ENCODE measurements at places on chromosomes 3 and 15.

DNA sequence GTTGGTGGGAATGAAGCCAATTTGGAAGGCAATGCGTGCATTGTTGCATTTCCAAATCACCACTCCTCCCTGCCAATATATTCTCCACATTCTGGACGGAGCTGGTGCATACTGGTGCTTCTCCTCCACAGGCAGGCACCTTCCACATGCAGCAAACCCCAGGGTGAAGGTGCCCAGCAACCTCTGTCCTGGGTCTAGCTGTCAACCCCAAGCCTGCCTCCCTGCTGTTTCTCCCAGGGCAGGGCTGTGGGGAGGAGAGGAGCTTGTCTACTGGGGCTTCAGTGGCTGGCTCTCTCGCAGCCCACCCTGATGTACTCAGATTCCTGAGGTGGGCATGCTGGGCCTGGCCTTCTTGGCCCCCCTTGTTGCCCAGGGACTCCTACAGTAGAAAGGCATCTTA lies 20.1 kb downstream of the GASK1A start:
- no peak for DNase-seq

GRCh38 chr15:100330629-100331215 lies 11.1 kb downstream of the ADAMTS17 start:
- DNase-seq = no peak

DNA sequence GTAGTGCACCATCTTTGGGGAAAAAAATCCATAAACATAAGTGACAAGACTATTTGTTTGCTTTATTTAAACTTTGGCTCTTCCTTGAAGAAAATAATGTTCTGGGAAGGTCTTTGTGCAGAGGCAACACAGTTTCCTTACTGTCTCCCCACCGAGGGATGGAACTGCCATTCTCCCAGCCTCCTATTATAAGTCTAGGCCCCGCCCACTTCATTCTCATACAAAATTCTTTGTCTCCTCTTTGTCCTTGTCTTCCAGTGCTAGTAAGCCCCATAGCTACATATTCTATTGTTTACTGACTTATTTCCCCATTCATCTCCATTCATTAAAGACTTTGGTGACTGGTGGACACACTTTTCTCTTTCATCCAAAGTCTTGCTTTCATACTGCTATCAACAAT lies 316.5 kb upstream of the ROBO2 start:
- no peak for DNase-seq

GRCh38 chr3:125383744-125384143 lies 8.6 kb upstream of the ZNF148 start:
- DNase-seq = no peak

DNA sequence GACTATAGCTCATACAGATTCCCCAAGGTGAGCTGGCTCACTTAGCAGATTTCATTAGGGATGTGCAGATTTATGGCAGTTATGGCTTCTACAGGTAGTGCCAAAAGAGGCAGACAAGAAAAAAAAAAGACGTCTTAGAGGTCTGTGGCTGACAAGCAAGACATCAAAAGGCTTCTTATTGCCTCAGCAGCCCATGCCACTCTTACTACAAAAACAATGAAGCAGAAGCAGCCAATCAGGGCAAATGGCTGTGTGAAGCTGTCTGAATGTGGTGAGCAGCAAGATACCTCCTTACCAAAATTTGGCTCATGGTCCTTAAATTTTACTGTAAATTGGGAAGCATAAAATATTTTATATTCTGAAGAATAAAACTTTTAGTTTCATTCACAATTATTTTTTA lies 557.5 kb upstream of the GOLIM4 start:
- DNase-seq = no peak

DNA sequence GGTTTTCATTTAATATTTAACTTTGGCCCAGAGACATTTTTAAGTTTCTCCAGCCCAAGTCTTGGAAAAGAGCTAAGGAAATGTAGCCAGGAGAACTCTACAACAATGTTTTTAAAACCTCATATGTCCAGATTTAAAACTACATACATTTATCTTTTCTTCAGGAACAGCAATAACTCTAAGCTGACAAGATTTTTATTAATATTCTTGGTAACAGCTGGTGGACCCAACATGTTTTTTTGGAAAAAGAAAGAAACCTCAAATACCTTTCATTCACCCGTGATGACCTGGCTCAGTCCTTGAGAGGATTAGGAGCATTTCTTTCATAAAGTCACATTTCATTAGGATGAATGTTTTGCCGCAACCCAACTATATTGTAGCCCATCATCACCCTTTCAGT lies 50.4 kb upstream of the CMSS1 start:
- DNase-seq = no peak

DNA sequence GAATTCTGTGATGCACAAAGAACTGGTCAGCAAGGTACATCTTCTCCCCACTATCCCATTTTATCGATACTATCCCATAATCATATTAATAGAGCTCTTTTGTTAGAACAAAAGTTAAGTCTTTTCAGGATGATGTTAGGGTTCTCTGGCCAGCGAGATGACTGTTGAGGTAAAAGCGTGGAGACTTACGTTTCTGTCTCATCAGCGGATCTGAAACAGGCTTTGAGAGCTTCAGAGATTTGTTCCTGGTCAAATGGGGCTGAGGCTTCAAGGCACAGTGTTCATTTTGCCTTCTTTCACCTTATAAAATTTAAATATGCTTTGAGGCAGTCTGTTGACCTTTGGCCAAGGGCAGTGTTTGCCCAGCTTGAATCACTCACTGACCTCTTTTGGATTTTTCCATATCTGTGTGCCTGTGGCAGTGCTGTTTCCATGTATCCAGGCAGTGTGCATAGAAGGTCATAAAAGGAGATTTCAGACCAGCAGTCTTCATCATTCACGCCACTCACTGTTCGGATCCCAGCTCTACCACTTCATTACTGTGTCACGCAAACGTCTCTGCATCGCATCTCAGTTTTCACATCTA lies 3.1 kb downstream of the ADAMTSL3 start:
- no peak for DNase-seq

DNA sequence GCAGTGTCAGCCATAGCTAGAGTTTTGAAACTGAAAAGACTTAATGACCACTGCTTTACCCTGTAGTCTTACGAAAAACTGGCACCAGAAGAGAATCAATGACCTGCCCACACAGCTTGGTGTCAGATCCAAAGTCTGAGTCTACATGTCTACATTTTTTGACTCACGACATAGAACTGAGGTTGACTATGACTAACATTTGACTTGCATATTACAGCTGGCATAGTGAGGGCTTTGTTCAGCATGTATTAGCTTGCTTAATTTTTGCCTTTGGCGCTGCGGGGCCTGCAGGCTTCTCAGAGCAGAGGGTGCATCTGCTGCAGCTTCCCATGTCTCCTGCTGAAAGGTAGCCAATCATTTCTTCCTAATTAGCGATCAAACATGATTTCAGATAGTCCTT lies 167.0 kb downstream of the EBLN2 start:
- peak; percentile 13 for DNase-seq

DNA sequence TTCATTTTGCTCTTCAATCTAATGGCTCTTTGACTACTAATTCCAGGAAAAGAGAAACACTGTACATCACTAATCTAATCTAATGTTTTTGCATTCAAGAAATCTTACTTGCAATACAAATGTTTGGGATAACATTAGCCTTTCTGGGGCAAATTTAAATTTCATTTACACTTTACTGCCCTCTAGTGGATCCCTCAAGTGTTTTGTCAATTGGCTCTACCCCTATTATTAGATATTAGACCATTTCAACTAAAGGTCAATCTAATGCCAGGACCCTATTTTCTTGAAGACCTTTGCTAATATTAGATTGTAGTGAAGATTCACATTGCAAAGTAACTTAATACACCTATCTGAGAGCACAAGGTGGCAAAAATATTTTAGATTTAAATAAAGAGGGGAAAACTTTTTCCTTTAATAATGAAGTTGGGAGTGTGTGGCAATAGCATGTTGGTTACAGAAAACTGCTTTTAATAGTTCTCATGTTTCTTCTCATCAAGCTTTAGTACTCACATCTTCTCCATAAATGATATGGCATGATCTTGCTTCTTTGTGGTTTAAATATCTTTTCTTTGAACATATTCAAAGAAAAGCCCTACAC lies 5.0 kb downstream of the C2CD4A start:
- DNase-seq = no peak

- no peak for DNase-seq
Observed at GRCh38 chr3:13023235-13023970, 49.8 kb downstream of the IQSEC1 start.

DNA sequence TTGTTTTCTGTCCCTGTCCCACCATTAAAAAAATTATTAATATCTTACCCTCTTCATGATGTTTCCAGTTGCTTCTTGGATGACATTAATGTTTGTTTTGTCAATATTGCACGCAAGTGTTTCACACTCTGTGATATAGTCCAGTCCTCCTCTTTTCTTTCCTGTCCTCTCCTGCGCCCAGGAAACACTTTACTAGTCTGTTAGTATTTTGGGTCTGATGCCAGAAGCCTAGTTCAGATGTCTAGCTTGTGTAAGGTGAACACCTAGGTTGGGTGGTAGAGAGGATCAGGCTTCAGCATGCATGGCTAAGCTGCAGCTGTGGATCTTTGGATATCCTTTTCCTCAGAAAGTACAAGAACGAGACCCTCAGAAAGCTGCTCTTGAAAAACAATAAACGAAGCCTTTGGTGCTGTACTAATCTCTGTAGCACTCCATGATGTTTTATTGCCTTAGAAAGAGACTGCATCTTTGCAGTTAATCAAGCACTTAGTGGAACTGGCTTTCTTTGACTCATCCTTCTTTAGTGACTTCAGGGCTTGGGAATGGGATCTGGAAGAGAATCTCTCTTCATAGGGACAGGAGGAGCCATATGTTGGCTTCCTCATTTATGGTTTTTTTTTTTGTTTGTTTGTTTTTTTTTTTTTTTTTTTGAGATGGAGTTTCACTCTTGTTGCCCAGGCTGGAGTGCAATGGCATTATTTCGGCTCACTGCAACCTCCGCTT lies 253.4 kb downstream of the LPP start:
- DNase-seq = no peak

- no peak for DNase-seq
Observed at GRCh38 chr3:57971975-57972374, 36.2 kb upstream of the FLNB start.

DNA sequence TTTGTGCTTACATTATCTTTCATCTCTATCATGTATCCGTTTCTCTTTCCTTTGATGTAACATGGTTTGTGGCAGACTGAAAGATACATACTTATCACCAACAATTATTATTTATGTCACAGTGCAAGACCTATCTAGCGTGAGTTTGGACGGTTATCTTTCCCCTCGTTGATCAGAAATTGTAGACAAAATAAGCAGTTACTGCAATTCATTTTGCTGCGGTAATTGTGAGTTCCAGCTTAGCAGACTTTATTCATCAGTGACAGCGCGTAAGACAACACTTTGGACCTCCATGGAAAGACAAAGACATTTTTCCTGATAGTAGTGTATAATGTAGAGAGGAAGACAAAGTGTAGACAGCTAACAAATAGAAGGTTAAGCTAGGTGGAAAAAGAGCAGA lies 51.0 kb upstream of the UTS2B start:
- DNase-seq = no peak

GRCh38 chr15:69677403-69677802 lies 224.8 kb downstream of the RPLP1 start:
- DNase-seq = no peak

DNA sequence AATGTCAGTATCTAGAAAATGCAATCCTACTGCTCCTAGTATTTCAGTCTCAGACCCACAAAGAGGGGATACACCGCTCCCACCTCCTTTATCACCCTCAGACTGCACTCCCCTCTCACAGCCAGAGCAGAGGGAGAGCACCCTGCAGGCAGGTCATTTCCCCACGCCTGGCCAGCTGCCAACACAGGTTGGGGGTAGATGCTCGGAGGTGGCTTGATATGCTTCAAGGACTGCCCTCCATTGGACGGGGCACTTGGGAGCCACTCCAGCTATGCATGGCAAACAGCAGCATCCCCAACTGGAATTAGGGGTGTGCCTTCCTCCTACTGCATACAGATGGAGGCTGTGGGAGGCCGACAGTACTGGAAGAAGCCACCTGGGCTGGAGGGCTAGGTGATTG lies 41.9 kb downstream of the TMEM266 start:
- no peak for DNase-seq

- no peak for DNase-seq
Observed at GRCh38 chr3:79005084-79005483, 762.7 kb downstream of the ROBO1 start.

DNA sequence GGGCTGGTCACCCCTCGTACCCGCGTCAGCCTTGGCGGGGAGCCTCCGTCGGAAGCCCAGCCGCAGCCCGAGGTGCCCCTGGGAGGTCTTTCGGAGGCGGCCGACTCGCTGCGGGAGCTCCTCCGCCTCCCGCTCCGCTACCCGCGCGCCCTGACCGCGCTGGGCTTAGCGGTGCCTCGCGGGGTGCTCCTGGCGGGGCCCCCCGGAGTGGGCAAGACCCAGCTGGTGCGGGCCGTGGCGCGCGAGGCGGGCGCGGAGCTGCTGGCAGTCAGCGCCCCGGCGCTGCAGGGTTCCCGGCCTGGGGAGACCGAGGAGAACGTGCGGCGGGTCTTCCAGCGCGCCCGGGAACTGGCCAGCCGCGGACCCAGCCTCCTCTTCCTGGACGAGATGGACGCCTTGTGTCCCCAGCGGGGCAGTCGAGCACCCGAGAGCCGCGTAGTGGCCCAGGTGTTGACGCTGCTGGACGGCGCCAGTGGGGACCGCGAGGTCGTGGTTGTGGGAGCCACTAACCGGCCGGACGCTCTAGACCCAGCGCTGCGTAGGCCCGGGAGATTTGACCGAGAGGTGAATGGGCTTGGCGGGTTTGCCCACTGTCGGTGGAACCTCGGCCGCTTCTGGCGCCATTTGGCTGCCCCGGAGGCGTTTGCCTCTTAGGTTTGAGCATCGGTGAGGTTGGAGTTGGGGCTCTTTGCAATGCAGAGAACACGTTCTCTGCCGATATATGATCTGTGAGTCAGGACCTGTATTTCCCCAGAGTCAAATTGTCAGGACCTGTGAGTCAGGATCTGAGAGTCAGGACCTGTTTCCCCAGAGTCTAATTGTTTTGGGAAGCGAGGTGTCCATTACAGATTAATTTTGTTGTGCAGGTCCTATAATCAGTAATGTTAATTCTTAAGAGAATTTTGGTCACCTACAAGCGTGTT lies 24.9 kb upstream of the GATM start:
- peak; percentile 39 for DNase-seq

- no peak for DNase-seq
Observed at GRCh38 chr3:193270451-193270850, 29.4 kb downstream of the PLAAT1 start.

- DNase-seq = peak; percentile 90
Observed at GRCh38 chr3:45551214-45552010, 43.1 kb upstream of the LIMD1 start.

DNA sequence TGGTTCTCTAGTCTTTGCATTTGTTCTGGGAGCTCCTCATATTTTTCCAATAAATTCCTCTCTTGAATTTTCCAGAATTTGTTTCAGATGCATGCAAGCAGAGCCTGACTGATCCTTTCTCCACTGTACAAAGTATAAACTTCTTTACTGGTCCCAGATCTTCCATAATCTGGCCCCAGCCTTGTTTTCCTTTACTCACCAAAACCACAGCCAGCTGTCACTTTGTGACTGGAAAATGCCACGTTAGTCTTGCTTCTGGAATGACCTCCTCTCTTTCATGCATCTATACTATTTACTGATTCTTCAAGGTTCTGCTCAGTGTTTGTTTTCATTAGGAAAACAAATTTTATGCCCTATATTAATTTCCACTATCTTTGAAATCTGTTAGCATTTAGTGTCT lies 60.4 kb upstream of the SPPL2A start:
- no peak for DNase-seq

- DNase-seq = peak; percentile 50
Observed at GRCh38 chr3:115418583-115418982, 204.7 kb upstream of the GAP43 start.

- no peak for DNase-seq
Observed at GRCh38 chr3:126052196-126053058, 31.5 kb downstream of the SLC41A3 start.

Measured in HT1080 (cell line).